ENCODE measurements at places on chromosomes 6 and 20. TPM values are rescaled to one million over a fixed set of nuclear protein-coding genes. Genes with fewer than 3 reads are reported as not detected.

GRCh38 chr6:111524735-111525134 lies 41.7 kb upstream of the REV3L start:
- no peak overlapping the region for H3K27ac ChIP-seq
- no peaks in the 10 kb centered on the region for H3K4me1 ChIP-seq
- DNase-seq: no peak
- H3K27me3 ChIP-seq: no peaks in the 10 kb centered on the region

- H3K27me3 ChIP-seq: no peaks in the 10 kb centered on the region
- no peak for DNase-seq
- H3K36me3 ChIP-seq: no peaks in the 10 kb centered on the region
- H3K27ac ChIP-seq: no peak overlapping the region
- no peak overlapping the region for H3K4me3 ChIP-seq
These were observed 29.5 kb downstream of the TSHZ2 start for GRCh38 chr20:53001498-53002301.

- no peak overlapping the region for H3K4me3 ChIP-seq
- DNase-seq: peak; percentile 76
- peak overlapping the region; percentile 38 for H3K27ac ChIP-seq
- H3K36me3 ChIP-seq: no peaks in the 10 kb centered on the region
- H3K27me3 ChIP-seq: no peaks in the 10 kb centered on the region
These were observed 39.7 kb downstream of the KCNQ2 start for GRCh38 chr20:63432577-63433325.

Gene MAS1
- total RNA-seq: not detected

Gene ENPP4
- total RNA-seq: 4.4 TPM
